ENCODE measurements at places on chromosomes 2 and 18. TPM values are rescaled to one million over a fixed set of nuclear protein-coding genes. Genes with fewer than 3 reads are reported as not detected.

The LYPD1 gene
- total RNA-seq, result 5.5 TPM

The UPP2 gene
- total RNA-seq, result not detected

The NT5C1B gene
- total RNA-seq, result not detected

The CPLX4 gene
- total RNA-seq, result not detected

The KIAA2012 gene
- total RNA-seq, result not detected

The ANKRD53 gene
- 0.72 TPM for total RNA-seq

The SALL3 gene
- total RNA-seq, result not detected

The ACADL gene
- total RNA-seq, result under 0.01 TPM

The LYPD6 gene
- 12.0 TPM for total RNA-seq

The PEX13 gene
- 23.6 TPM for total RNA-seq

The PSMA8 gene
- not detected for total RNA-seq

The RNF125 gene
- total RNA-seq, result not detected

The MDH1B gene
- total RNA-seq, result 0.43 TPM

The GPR39 gene
- total RNA-seq, result 21.2 TPM

The CELF4 gene
- not detected for total RNA-seq

The DPP4 gene
- 636 TPM for total RNA-seq

The ALPI gene
- total RNA-seq, result not detected

The LOXL3 gene
- 2.9 TPM for total RNA-seq

The RGPD8 gene
- total RNA-seq, result 5.7 TPM

The NPAS2 gene
- 17.2 TPM for total RNA-seq

The ITM2C gene
- 35.4 TPM for total RNA-seq

The ODC1 gene
- total RNA-seq, result 216 TPM

The MYCN gene
- 2.1 TPM for total RNA-seq

The TMEM163 gene
- total RNA-seq, result not detected

The PLEKHH2 gene
- total RNA-seq, result 1.1 TPM

The GAL3ST2 gene
- total RNA-seq, result 0.14 TPM

The GPR35 gene
- total RNA-seq, result 0.14 TPM

The MC4R gene
- total RNA-seq, result not detected

The SNED1 gene
- total RNA-seq, result 16.6 TPM

The RPRM gene
- total RNA-seq, result not detected

The CNTNAP5 gene
- total RNA-seq, result not detected

The TEKT4 gene
- total RNA-seq, result not detected

The SKA1 gene
- 2.0 TPM for total RNA-seq

The GPC1 gene
- total RNA-seq, result 51.9 TPM

The CGREF1 gene
- total RNA-seq, result not detected

The FBLN7 gene
- total RNA-seq, result 0.66 TPM

The ADRA2B gene
- not detected for total RNA-seq

The CCL20 gene
- total RNA-seq, result 1.1 TPM

The LINC00305 gene
- not detected for total RNA-seq
